ENCODE measurements at places on chromosomes 12 and 14. TPM values are rescaled to one million over a fixed set of nuclear protein-coding genes. Genes with fewer than 3 reads are reported as not detected.

The NRDE2 gene
- total RNA-seq: 24.4 TPM

The CCDC77 gene
- total RNA-seq: 12.6 TPM

The BEST3 gene
- not detected for total RNA-seq

The KITLG gene
- not detected for total RNA-seq

The ACVRL1 gene
- total RNA-seq: not detected

The MAP3K9 gene
- 3.5 TPM for total RNA-seq

The GYS2 gene
- total RNA-seq: 0.16 TPM

The NANOG gene
- not detected for total RNA-seq
